ENCODE measurements at places on chromosomes 12 and 14.

- no peak for DNase-seq
Observed at GRCh38 chr12:38872156-38872555, 33.2 kb downstream of the CPNE8 start.

DNA sequence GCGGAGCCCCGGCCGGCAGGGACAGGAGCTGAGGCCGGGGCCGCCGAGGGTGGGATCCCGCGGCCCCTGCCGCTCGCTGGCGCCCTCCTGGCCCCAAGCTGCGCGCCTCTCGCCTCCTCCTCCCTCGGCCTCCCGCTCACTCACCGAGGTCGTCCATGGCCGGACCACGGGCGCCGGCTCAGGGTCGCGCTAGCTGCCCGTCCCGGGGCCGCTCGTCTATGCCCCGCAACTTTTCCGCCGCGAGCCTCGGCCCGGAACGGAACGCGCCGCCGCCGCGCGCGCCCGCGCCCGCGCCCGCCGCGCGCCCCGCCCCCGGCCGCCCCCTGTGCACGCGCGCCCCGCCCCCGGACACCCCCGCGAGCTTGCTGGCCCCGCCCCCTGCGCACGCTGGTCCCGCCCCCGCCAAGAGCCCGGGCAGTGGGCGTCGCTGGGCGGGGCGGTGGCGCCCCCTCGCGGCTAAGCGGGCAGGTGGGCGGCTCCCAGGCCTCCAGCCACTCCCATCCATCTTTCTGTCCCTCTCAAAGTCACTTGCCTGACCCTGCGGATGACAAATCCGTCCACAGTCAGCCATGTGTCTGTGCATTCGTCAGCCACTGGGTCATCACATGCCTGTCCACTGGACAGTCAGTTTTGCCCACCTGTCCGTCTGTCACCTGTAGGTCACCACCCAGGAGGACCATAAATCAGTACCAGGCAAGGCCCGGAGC, at the start of gene PXN:
PXN (minus strand) TSS at position 258 of the 707 bp plus-strand sequence; CDS start at position 157, 101 bp downstream.
- peak; percentile 92 for DNase-seq

DNA sequence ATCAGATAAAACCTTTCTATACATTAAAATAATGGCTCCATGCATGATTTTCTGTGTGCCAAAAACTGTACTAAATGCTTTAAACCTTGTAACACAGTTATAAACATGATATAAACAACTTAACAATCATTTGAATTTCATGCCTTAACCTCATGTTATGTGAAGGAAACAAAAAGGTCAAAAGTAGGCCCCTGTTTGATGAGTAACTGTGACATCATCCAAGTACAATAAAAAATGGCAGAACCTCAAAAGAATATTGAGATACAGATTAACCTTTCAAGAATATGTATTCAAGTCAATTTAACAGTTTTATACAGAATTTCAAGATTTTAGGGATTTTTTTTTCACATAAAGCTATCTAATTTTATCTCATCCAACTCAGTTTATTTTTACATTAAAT, 310.7 kb upstream of the DCN start:
- no peak for DNase-seq

- DNase-seq, result no peak
Observed at GRCh38 chr14:53494587-53494986, 341.5 kb upstream of the DDHD1 start.

DNA sequence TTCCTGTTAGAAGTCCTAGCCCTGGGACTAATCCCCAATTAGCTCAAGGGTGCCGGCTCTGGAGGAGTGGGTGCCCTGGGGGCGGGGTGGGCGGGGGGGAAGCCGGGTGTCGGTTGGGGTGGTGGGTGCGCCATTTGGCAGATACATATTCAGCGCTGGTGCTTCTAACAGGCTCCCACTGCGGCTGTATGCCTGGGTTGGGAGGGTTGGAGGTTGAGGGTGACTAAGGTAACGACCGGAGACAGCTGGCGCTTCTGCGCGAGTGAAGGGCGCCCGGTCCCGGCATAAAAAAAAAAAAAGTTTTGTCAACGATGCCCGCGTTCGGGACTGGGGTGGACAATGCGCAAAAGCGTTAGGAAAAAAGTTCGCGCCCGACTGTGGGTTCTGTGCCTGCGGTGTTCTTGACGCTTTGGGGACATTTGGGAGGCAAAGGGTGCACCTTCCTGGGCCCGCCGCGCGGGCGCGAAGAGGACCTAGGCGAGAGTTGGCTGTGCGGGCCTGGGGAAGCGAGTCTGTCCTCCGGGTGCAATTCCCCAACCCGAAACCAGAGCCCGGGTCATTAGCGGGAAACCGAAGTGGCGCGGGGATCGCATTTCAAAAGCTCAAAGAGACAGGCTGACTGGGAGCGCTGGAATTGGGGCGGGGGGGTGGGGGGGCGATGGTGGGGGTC, 19.2 kb downstream of the TBX3 start:
- DNase-seq, result no peak

- no peak for DNase-seq
Observed at GRCh38 chr14:68279777-68280233, 460.2 kb downstream of the RAD51B start.

- peak; percentile 21 for DNase-seq
Observed at GRCh38 chr12:1926251-1926657, 7.8 kb upstream of the CACNA2D4 start.

Measured in right hindlimb (tissue), 1 donor.